ENCODE measurements at places on chromosomes 16 and 17.
A peak's percentile ranks its signal among the peaks of the same experiment; 100 is the strongest.

DNA sequence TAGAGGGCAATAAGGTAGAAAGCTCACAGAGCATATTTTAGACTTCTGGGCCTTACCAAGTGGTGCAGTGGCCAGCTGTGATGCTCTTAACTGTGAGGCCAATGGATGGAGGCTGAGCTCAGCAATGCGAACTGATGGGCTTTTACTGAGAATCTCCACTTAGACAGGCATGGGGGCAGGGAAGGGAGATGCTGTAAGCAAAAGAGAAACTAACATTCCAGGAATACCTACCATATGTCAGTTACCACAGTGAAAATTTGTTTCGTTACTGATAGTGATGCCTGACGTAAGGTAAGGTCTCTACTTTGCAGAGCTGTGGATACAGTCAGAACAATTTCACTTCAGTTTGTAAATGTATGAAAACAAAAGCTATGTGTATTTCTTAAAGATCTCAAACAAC, 250.6 kb upstream of the ZFHX3 start:
- DNase-seq, result peak; percentile 34

GRCh38 chr17:35948092-35948491, 4.6 kb upstream of the LYZL6 start:
- no peak for DNase-seq

- DNase-seq, result no peak
These were observed 94.0 kb upstream of the SALL1 start for GRCh38 chr16:51244887-51245657.

- DNase-seq, result no peak
These were observed 162.0 kb downstream of the CHD9 start for GRCh38 chr16:53216798-53217197.

GRCh38 chr17:19716108-19717030, at the start of gene SLC47A2:
SLC47A2 (minus strand) TSS chr17:19716584; CDS start chr17:19716555, 29 bp downstream.
- no peak for DNase-seq

DNA sequence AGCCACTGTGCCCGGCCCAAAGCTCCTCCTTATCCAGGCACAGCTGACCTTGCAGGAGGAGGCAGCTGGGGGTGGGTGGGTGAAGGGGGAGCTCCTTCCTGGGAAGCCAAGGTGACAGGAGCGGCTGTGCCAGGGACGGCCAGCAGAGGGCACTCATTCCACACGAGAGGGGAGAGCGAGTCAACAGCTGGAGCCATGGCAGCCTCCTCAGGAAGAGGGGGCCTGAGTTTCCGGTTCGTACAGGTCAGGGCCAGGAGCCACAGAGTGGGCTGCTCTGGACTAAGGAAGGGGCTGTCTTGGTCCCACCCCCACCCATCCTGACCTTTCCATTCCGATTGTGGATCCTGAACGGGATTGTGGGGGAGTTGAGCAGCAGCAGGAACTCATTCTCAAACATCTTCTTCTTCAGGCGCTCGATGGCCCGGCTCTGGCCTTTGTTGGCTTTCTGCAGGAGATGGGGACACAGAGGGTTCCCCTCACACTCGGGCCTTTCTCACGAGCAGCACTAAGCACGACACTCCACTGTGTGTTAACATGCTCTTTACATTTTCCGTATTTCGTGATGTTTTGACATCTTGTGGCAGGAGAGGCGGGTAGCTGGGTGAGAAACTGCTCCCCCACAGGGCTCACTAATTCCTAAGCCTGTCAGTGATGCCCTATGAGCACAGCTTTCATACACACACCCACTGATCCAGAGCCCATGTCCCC, 61.6 kb downstream of the TIMM22 start:
- peak; percentile 57 for DNase-seq

DNA sequence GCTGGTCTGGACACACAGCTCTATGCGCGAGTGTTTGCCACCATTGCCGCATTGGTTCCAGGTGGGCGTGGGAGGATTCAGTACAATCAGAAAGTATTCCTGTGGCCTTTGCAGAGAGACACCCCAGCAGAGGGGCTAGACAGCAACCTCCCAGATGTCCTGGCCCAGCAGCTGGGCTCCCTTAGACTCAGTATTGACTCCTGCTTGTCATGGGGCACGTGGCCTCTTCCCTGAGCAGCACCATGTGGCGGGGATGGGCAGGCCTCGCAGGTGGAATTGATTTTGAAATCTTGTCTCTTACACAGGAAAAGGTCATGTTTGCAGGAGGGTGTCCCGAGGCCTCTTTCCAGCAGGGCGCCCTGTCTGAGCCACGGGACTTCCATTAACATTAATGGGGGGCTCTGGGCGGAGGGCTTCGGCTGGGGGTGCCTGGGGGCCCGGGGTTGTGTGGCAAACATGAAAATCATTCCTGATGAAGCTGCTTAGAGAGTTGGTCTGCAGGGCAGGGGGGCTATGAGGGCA, 96.4 kb downstream of the C16orf78 start:
- DNase-seq, result no peak

DNA sequence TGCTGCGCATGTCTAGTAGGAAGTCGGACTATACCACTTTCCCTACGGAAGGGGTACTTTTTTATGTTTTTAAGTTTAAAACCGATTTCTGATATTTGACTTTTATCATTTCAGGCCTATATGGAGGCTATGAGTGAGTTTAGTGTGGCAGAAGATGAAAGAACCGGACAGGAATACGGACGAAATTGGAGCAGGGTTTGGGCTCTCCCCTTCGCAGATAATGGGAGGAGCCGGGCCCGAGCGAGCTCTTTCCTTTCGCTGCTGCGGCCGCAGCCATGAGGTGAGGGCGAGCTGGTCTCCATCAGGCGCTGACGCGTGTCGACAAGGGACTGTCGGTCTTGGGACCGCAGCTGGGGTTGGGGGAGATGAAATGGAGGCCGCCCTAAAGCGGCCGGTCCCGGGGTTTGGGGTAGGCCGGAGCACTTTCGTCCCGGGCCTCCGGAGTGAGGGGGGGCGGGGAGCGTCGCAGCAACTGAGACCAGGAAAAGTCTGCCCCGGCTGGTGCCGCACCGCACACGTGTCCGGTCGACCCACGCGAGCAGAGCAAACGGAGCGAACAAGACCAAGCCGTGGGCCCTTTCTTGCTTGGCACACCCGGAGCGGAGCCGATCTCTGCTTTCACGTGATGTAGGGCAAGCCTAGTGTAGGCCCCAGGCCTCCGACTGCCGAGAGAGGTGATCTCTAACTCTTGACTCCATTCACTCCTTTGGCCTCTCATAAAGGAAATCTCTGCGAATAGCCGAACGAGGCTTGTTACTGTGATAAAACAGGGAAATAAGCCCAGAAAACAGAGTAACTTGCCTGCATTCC, at the start of gene RPL19:
RPL19 (plus strand) TSS at position 214 of the 810 bp plus-strand sequence; CDS start at position 276, 62 bp downstream.
- no peak for DNase-seq

- peak; percentile 60 for DNase-seq
These were observed 27.5 kb upstream of the PIK3R6 start for GRCh38 chr17:8894673-8895578.

- DNase-seq, result peak; percentile 81
These were observed 6.3 kb downstream of the STARD3 start for GRCh38 chr17:39643271-39643670.

DNA sequence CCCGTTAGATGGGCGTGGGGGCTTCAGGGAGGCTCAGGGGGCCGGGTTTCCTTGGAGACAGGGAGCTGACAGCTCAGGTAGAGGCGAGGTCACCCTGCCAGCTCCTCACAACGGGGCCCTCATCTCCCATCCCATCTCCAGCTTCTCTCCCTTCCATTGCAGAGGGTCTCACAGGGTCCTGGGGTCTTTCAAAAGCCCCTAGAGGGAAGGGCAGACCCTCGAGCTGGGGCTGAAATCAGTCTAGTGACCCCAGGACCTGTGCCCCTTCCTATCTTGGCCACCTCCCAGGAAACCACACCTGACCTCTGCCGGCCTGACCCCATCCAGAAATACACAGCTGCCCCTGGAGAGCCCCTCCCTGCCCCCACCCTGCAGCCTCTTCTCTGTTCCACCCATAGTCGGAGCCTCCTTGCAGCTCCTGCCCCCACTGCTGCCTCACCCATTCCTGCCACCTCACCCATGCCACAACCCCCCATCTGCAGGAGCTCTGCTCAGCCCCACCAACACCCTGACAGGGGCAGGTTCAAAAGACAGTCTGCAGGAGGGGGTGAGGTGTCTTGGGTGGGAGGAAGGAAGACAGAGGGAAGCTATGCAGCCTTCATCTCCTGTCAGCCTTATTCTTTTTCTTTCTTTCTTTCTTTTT, 23.4 kb downstream of the PIK3R5 start:
- DNase-seq, result no peak

DNA sequence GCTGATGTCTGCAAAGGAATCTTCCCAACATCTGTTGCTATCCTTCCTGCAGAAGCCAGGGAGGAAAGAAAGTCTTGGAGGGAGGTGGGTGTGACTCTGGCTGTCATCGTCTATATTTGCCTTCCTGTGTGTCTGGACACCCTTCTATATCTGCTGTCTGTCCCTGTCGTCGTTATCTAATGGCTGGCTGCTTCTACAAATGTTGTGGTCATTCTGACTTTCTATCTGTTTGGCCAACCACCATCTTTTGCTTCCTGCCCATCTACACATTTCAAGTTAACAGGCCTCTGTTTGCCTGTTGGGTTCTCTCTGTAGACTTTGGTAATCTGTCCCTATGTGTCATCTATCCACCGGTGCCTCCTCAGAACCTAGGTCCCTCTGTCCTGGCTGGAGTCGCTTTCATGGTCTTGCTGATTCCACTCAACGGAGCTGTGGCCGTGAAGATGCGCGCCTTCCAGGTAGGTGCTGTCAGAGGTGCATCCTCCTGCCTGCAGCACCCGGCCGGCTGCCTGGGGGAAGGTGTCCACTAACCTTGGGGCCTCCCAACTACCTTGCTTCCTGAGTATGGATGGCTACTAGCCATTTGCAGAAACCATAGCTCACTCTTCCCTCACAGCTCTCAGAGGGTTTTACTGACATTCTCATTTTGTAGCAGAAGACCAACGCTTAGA, 30.2 kb downstream of the ABCC3 start:
- DNase-seq, result no peak

- peak; percentile 6 for DNase-seq
These were observed 150.0 kb upstream of the RBFOX1 start for GRCh38 chr16:7182510-7183109.
